ENCODE measurements at places on chromosomes 1 and 21.

DNA sequence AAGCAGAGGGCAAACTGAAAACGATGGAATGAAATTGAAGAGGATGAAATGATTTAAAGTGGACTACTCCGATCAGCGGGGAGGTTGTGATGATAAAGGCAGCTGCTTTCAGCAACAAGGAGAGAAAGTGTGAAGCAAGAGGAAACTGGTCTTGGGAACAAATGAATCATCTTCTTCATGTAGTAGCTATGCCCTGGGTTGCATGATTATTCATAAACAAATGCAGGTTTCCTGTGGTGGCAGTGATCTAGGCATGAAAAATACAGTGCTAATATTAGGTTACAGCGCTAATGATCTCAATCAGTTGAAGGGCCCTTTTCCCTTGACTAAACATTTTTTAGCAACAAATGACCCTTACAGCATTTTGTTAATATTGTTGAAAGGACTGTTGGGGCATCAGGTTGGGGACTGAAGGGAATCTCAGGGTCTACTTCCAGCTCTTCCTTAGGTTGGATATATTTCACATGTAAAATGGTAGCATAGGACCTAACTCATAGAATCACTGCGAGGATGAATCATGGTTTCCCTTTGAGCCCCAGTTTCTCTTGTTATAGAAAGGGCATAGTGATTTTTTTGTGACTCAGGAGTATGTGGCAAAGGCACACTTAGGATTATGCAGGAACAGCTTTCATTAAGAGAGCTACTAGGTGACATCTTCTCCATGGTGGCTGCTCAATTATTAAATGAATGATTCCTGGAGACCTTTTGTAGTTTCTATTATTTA lies 1.9 kb upstream of the ZFYVE9 start:
- DNase-seq: peak; percentile 61

- DNase-seq: no peak
These were observed 23.9 kb upstream of the ITLN2 start for GRCh38 chr1:160978510-160978927.

DNA sequence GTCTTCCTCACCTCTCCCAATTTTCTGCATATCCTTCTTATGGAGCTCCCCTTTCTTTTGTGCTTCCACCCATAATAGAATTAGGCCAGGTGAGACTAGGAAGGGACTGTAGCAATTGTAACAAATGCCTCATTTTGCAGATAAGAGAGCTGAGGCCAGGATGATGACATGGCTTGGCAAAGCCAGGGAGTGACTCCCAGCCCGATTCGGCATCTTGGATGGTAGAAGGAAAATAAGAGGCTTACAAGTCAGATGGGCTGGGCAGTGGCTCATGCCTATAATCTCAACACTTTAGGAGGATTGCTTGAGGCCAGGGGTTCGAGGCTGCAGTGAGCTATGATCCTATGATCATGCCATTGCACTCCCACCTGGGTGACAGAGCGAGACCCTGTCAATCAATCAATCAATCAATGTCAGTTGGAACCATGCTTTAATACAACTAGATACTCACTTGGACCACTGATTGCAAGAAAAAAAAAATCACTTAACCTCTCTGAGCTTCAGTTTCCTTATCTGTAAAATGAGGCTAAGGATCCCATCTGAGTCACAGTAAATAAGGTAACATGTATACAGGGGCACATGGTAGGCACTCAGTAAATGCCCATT lies 51.6 kb downstream of the PLEKHA6 start:
- no peak for DNase-seq

DNA sequence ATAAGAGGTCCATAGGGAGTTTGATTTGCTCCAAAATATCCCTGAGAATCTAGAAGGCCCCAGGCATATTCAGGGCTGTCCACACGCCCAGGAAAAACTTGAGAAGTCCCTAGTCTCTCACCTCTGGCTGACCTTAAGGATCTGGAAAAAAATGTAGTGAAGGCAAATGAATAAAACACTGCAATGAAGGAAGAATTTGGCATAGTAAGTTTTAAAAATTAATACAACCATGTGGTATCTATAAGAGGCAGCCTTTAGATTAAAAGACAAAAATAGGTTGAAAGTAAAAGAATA lies 91.3 kb downstream of the COLGALT2 start:
- no peak for DNase-seq

GRCh38 chr1:185421485-185422107 lies 104.6 kb upstream of the IVNS1ABP start:
- no peak for DNase-seq

DNA sequence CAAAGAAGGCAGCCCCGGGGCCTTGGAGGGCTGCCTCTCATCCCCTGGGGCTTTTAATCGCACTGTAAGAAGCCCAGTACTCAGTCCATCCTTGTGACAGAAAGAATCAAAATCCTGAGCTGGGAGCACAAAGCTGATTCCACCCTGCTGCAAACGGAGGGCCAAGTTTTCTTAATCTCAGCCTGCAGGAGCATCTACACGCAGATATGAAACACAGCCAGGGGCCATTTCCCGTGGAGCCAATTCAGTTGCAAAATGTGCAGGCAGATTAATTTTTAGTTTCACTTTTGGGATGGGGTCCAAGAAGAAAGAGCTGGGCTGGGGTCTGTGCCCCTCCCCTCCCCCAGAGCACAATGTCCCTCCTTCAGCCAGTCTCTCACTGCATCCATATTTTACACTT lies 4.4 kb downstream of the LYPD8 start:
- DNase-seq: no peak

DNA sequence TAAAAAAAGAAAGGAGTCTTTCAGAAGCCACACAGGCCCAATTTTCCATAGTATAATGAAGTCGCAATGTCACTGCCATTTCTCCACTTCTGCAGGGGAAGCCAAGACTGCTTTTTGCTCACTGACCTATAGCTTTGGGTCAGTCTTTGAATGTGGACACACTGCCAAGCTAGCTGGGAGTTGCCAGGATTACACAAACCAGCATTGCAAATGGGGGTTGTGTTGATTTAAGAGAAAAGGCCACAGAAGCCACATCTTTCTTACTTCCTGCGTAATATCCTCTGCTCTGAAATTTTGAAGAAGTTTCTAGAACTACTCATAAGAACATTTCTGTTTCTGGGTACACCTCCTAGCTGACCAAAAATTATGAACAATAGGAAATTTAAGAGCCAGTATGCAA lies 45.8 kb upstream of the SAMSN1 start:
- DNase-seq: peak; percentile 5

GRCh38 chr1:57874418-57874877 lies 450.6 kb upstream of the DAB1 start:
- DNase-seq: no peak

GRCh38 chr1:46645815-46646214 lies 22.3 kb downstream of the ATPAF1 start:
- no peak for DNase-seq

DNA sequence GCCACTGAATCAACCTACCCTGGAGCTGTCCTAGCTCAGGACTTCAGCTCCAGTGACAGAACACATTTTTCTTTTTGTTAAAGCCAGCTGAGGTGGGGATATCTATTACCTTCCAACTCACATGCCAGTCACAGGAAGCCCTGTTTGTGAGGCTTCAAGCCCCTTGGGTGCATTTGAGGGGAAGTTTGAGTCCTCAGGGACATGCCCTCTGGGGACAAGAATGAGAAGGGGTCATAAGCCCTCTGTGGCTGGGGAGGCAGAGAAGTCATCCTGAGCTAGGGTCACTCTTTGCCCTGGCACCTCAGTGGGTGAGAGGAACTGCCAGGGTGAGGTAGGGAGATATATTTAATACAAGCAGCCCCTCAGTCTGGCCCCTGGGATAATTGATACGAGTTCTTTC lies 33.5 kb upstream of the CLDN14 start:
- DNase-seq: no peak

- no peak for DNase-seq
These were observed 3.1 kb downstream of the C1orf216 start for GRCh38 chr1:35715568-35716002.

GRCh38 chr21:32406405-32406804 lies 6.1 kb upstream of the EVA1C start:
- no peak for DNase-seq

DNA sequence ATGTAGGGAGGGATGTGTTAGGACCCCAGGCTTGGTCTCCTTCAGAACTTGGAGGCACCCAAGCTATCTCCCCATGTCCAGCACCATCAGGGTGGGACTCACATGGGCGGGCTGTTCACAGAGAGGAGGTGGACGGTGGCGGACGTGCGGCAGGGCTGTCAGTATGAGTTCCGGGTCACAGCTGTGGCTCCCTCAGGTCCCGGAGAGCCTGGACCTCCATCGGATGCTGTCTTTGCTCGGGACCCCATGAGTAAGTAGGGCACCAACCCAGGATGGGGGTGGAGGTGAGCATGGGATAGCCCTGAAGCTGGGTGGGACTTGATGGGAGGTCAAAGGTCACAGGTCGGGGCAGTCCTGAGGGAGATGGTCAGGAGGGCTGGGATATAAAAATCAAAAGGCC lies 27.8 kb downstream of the IGFN1 start:
- DNase-seq: no peak

DNA sequence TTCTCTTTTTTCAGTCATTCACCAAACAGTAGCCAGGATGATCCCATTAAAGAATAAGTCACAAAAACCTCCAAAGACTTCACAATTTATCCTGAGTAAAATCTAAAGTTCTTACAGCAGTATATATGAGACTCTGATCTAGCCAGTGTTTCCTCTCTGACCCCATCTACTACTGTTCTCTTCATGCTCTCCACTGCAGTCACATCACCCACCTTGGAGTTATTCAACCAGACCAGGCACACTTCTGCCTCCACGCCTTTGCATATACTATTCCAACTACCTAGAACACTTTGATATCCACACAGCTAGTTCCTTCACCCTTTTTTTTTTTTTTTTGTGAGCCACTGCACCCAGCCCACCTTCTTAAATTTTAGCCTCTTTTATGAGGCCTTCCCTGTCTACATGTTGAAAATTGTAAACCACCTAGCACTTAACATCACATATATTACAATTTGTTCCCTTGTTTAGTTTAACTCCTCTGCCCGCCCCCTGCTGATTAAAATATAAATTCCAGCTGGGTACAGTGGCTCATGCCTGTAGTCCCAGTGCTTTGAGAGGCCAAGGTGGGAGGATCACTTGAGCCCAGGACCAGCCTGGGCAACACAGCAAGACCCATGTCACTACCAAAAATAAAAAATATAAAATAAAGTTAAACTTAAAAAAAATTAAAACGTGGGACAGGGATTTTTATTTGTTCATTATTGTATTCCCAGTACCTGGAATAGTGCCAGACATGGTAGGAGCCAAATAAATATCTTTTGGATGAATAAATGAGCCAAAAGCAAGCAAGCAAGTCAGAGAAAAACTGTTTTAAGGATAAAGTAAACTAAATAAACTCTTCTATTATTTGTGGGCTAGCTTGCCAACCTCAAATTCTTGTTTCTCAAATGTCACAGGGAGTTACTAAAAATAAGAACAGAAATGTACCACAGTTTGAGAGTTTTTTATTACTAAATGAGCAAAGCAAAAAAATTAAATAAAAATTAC lies 35.2 kb upstream of the MUTYH start:
- DNase-seq: peak; percentile 19

DNA sequence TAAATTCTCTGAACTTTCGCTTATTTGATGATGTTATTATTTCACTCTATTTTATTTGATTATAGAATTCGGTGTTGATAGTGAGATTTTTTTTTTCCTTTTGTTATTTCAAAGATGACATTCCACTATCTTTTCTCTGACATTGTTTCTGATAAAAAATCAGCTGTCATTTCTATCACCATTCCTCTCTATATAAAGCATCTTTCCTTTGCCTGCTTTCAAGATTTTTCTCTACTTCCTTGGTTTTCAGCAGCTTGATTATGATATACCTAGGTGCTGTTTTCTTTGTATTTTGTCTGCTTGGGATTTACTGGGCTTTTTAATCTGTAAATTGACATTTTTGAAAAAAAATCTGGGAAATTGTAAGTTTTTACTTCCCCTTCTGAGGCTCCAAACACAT lies 344.0 kb downstream of the HLX start:
- no peak for DNase-seq

- peak; percentile 89 for DNase-seq
These were observed 32.1 kb downstream of the TGFB2 start for GRCh38 chr1:218377143-218377660.

GRCh38 chr1:188888386-188888785 lies 1589.3 kb downstream of the BRINP3 start:
- no peak for DNase-seq

GRCh38 chr1:246765521-246765920 lies 41.3 kb downstream of the SCCPDH start:
- no peak for DNase-seq

GRCh38 chr1:236315518-236315917 lies 33.8 kb upstream of the ERO1B start:
- no peak for DNase-seq

DNA sequence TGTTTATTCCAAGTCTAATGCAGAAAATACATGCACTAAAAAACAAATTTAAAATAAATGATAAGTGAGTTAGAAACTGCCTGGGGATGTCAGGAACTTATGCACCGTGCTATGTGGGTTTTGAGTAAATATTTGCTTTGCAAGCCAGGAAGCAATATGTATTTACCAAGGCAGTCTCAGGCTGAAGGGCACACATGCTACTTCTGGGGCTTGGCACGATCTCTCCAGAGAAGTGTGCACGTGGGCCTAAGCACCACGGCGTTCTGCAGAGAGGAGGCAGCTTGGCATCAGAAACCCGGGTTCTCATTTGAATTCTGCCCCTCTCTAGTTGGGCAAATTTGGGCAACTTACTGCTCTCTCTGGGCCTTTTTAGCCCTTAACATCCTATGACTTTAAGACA lies 72.6 kb upstream of the ROR1 start:
- DNase-seq: no peak

DNA sequence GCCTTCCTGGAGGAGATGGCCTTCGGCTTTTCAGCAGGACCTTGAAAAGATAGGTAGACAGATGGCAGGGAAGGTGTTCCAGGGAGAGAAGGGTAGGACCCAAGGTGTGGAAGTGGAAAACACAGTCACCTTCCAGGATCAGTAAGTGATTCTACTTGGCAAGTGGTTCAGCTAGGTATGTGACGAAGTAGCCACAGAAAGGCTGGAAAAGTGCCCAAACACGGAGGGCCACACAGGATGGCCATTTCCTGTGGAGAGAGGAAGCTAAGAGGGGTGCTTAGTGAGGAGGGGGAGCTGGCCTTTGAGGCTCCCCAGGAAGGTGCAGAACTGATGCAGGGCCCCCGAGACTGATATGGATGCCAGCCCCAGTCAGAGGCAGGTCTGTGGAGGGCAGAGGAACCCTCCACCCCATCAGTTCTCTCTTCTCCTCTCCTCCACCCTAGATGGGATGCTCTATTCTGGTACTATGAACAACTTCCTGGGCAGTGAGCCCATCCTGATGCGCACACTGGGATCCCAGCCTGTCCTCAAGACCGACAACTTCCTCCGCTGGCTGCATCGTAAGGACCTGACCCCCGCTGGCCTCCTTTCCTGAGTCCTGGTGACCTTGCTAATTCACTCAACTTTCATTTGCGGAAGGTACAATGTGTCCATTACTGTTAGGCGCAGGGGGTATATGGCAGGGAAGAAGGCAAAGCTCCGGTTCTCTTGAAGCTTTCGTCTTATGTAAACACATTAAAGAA lies 6.8 kb downstream of the SEMA4A start:
- DNase-seq: no peak

GRCh38 chr1:78038491-78038939 lies 7.3 kb upstream of the GIPC2 start:
- peak; percentile 36 for DNase-seq

All from AG09319 (cell line).